Thymus (tissue), 14 donors: ENCODE measurements at places on chromosomes 1 and 21. TPM values are rescaled to one million over a fixed set of nuclear protein-coding genes. Genes with fewer than 3 reads are reported as not detected.

- DNase-seq = no peak
- no peak overlapping the region for H3K4me3 ChIP-seq
- no peaks in the 10 kb centered on the region for H3K27me3 ChIP-seq
- H3K36me3 ChIP-seq = no peaks in the 10 kb centered on the region
- no peaks in the 10 kb centered on the region for H3K4me1 ChIP-seq
Observed at GRCh38 chr1:184854036-184854435, 99.4 kb upstream of the EDEM3 start.

TFF3 gene
- polyA plus RNA-seq = 13.6 TPM

DNA sequence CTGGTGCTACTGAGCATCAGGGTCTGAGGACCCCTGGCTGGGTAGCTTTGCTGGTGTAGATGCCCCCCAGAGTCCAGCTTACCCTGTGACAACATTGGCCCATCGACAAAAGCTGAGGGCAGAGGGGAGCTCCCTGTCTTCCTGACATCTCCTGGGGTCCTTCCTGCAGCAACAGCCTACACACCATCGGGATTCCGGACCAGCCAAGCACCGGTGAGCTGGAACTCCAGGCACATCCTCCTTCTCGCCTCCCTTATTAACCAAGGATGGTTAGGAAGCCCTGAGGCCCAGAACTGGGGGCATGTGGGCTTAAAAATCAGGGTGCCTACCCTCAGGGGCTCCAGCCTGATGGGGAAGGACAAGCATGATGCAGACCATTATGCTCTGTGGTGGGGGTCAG, 658.0 kb downstream of the PTPRU start:
- no peaks in the 10 kb centered on the region for H3K27me3 ChIP-seq
- no peak for DNase-seq
- no peak overlapping the region for H3K27ac ChIP-seq
- H3K36me3 ChIP-seq = no peaks in the 10 kb centered on the region

- H3K36me3 ChIP-seq = no peaks in the 10 kb centered on the region
- DNase-seq = no peak
- no peaks in the 10 kb centered on the region for H3K27me3 ChIP-seq
- no peak overlapping the region for H3K4me3 ChIP-seq
- H3K27ac ChIP-seq = no peak overlapping the region
Observed at GRCh38 chr1:109388208-109388711, 9.5 kb downstream of the SORT1 start.

PROK1 gene
- polyA plus RNA-seq = 0.50 TPM

SPRR5 gene
- 0.37 TPM for polyA plus RNA-seq
